Thoracic aorta (tissue), 2 donors: ENCODE measurements at places on chromosomes 12 and 14.

- H3K27ac ChIP-seq: peak overlapping the region; percentile 66
- peaks cover 27% of the 10 kb centered on the region for H3K4me1 ChIP-seq
- peaks cover 12% of the 10 kb centered on the region for H3K36me3 ChIP-seq
These were observed 205.6 kb upstream of the RGS6 start for GRCh38 chr14:71726580-71727021.

DNA sequence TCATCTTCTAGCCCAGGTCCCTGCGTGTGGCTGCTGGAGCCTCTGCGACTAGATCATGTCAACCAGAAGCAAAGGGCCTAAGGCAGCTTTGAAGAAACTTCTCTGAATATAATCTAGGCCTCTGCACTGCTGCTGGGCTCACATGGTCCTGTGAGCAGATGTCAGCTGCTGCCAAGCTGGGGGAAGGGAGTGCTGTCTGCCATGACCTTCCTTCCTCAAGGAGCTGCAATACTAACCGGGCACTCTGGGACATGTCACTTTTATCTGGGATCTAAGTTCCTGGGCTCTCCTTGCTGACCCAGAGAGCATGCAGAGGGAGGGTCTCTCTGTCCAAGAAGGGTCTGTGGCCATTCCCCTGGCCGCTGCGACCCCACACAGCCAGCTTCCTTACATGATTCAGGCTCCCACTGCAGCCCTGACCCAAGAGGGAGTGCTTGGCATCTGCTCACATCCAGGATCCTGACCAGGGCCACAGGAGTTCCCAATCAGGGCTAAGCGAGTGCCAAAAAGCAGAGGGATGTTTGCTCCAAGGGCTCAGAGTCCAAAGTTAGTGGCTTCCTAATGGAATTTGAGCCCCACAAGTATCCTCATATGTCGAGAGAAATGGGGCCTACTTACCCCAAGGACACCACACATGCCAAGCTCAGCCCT is 74.0 kb downstream of the PLEKHG3 start:
- H3K36me3 ChIP-seq: no peaks in the 10 kb centered on the region
- no peaks in the 10 kb centered on the region for H3K27me3 ChIP-seq
- H3K27ac ChIP-seq: no peak overlapping the region
- no peak overlapping the region for H3K4me3 ChIP-seq
- no peak for DNase-seq

DNA sequence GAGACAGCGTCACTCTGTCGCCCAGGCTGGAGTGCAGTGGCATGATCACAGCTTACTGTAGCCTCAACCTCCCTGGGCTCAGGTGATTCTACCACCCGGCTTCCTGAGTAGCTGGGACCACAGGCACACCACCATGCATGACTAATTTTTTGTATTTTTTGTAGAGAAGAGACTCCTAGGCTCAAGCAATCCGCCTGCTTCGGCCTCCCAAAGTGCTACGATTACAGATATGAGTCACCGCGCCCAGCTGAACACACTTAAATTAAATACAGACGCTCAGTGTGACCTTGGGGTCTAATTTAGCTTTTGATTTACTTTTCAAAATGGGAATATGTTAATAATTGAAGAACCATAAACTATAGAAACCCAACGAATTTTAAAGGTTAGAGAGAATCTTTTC is 77.2 kb downstream of the C2CD5 start:
- no peaks in the 10 kb centered on the region for H3K4me1 ChIP-seq
- DNase-seq: no peak
- no peaks in the 10 kb centered on the region for H3K27me3 ChIP-seq
- H3K27ac ChIP-seq: no peak overlapping the region
- no peaks in the 10 kb centered on the region for H3K36me3 ChIP-seq
- H3K4me3 ChIP-seq: no peak overlapping the region

DNA sequence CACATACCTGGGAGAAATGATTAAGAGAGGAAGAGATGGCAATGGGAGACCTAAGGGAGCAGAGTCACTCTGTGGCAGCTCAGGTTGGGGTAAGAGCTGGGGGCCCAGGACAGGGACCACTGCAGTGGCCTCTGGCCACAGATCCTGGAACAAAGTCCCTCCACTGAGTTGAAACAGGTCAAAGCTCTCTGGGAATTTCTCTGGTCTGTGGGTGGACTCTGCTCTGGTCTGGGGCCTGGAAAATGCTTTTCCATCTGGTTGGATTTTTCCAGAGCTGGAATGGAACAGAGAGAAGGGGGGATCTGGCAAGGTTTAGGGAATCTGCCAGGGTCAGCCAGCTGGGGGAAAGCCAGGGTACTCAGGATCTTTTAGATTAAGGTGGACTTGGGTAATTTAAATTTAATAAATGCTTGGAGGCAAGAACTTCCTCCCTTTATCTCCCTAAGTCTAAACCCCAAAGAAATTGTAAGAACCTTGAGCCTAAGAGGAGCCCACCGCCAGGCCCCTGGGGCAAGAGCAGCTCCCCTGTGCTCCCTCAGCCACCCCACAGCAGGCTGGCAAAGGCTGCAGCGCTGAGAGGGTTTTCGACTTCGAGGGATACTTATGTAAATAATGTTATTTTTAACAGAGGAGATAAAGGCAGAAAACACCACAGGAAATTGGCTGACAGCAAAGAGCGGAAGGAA is 3.7 kb downstream of the HOXC10 start:
- H3K36me3 ChIP-seq: no peaks in the 10 kb centered on the region
- peaks cover 15% of the 10 kb centered on the region for H3K4me1 ChIP-seq

DNA sequence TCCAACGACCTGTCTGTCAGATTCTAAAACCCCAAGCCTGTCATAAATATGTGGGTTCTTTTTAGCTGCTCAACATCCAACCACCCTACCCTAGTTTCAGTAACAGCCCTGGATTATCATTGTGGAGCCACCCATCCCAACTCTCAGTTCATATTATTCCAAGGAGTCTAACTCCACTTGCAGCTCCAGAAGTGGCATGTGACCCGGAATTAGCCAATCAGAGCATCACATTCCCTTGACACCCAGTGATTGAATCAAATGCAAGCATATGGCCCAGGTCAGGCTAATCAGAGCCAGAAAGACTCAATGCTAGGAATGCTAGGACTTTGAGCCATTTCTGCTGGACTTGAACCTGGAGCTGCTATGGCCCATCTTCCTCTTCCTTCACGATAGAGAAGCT is 17.1 kb upstream of the HSP90B1 start:
- H3K4me3 ChIP-seq: no peak overlapping the region
- no peaks in the 10 kb centered on the region for H3K36me3 ChIP-seq
- H3K27me3 ChIP-seq: no peaks in the 10 kb centered on the region
